ENCODE measurements at places on chromosomes 6 and 20.

DNA sequence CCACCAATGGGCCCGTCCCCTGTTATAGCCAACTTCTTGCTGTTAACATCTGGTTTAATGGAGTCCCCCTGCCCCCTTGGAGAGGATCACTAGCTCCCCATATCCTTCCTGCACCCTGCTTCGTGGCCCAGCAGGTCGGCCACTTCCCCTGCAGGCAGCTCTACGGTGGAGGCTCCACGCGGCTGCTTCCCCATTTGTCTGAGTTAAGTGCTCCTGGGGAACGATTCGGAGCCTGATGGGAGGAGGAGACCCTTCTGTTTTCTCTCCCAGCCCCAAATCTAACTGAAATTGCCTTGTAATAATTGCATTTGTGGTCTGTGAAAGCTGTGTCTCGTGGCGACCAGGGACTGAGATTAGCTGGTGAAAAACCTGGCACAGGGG is 74.6 kb downstream of the SULF2 start:
- no peak for DNase-seq

- no peak for DNase-seq
These were observed 564.4 kb downstream of the HAO1 start for GRCh38 chr20:7375905-7376304.

DNA sequence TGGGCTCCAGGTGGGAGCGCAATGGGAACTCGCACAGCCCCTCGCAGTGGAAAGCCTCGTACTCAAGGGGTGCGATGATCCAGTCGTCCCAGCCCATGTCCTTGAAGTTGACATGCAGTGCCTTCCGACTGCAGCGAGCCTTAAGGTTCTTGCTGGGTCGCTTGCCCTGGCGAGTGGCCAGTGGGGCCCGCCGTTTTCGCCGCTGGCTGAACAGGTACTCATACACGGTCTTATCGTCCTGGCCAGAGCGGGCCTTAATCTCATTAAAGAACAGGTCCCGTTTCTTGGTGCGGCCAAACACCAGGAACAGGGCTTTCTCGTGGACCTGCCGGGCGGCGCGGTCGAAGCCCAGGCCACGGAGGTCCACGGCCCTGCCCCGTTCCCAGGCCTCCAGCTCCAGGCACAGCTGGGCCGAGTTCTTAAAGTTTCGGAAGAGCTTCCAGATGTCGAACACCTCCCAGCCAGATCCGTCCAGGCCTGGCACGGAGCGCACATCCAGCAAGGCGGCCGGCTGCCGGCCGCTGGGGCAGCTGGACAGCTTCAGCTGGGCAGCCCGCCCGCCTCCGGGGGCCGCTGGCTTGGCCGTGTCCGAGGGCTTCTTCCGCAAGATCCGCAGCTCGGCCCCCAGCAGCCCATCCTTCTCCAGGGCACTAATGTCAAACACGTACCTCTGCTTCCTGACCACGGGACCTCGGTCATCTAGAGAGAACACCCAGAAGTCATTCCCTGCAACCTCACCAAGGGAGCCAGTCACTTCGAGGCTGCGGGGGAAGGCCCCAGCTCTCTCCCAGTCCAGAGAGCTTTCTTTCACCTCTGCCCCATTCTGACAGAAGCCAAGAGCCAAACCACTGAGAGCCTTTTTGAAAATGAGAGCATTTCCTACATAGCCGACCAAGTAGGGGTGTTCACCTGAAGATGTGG is 3.7 kb downstream of the GDF5 start:
- DNase-seq = no peak

DNA sequence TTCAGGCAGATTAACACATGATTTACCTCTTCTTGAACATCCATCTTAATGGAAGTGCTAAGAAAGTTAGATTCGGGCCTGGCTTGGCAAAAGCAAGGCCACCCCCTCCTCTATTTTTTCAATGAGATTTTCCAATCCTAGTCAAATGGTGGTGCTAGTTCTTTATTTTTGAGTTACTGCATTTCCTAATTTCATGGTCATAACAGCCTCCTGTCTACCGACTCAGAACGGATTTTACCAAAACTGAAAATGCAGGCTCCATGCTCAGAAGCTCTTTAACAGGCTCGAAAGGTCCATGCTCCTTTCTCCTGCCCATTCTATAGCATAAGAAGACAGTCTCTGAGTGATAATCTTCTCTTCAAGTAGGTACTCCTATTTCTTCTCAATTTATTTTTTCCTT is 117.2 kb upstream of the ESR1 start:
- no peak for DNase-seq

DNA sequence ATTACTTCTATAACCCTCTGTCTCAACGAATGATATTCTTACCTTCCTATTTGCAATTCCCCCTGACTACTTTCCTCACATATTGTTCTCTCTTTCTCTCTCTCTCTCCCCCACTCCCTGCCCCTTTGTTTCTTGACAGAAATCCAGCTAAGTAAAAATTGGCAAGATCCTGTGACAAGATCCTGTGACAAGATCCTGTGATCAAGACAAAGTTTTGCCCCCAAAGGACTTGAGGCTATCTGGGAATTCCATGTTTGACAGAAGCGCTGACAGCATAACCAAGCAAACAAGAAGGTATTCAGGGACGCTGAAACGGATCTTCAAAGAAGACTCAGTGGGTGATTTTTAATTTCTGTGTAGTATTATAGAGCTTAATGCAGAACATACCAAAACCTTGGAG is 5.5 kb upstream of the HBS1L start:
- no peak for DNase-seq

GRCh38 chr20:53100476-53100911 is 128.3 kb downstream of the TSHZ2 start:
- DNase-seq = no peak

- no peak for DNase-seq
These were observed 283.1 kb downstream of the UTRN start for GRCh38 chr6:144568241-144568640.

- peak; percentile 83 for DNase-seq
These were observed 84.4 kb downstream of the GMPR start for GRCh38 chr6:16322666-16323312.

GRCh38 chr6:169793408-169793807 is 42.0 kb downstream of the ERMARD start:
- DNase-seq = no peak

- DNase-seq = no peak
These were observed 159.4 kb downstream of the FAXC start for GRCh38 chr6:99189823-99190721.

DNA sequence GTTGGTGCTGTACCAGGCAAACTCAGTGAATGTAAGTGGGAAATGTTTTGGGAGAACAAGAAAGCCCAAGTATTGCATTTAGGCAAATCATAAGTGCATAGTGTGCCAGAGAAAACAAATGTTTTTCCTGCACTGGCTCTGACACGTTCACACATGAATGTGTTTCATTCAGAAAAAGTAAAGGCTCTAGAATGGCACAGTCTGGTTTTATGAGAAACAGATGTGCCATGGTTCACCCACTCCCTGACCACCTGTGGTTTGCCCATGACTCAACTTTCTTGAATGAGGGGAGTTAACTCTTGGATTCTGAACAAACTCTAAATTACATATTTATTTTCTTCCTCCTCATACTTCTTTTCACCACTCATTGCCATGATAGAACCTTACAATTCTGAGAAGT is 126.9 kb downstream of the KCNQ5 start:
- DNase-seq = no peak

- no peak for DNase-seq
These were observed 1.1 kb downstream of the SAPCD1 start for GRCh38 chr6:31763619-31763940.

DNA sequence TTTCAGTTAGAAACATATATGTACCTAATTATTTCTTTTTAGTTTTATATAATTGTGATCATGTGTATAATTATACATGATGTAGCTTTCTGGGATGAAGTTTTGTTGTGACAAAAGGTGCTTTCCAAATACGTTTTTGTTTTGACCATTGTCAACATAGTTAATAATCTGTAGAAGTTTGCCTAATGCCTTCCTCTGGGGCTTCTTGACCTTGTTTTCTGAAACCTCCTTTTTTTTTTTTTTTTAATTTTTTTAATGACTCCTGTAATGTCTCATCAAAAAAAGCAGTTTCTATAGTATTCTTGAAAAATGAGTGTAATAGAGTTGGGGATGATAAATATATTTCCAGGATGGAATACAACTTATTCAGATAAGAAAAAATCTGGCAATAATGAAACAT is 434.7 kb upstream of the SOX4 start:
- no peak for DNase-seq

- DNase-seq = no peak
These were observed 13.5 kb upstream of the CNR1 start for GRCh38 chr6:88179692-88180091.

GRCh38 chr20:21090721-21091120 is 15.4 kb downstream of the LINC00237 start:
- DNase-seq = no peak

- DNase-seq = peak; percentile 33
These were observed 247.0 kb downstream of the ATXN1 start for GRCh38 chr6:16514249-16514648.

DNA sequence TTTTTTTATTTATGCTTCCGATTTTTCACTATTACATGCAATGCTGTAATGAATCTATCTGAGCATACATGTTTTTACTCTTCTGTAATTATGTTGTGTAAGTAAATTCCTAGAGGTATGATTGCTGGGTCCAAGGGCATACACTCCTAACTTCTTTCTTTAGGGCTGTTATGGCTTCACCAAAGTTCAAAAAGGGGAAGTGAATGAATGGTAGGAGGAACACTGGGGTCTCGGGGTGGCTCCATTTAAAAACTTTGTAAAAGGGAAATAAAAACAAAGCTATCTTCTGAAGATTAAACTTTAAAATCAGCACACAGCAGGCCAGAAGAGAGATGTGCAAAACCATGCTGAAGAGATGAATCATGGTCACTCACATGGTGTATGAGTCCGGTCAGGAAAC is 289.1 kb upstream of the SUPT3H start:
- DNase-seq = no peak

DNA sequence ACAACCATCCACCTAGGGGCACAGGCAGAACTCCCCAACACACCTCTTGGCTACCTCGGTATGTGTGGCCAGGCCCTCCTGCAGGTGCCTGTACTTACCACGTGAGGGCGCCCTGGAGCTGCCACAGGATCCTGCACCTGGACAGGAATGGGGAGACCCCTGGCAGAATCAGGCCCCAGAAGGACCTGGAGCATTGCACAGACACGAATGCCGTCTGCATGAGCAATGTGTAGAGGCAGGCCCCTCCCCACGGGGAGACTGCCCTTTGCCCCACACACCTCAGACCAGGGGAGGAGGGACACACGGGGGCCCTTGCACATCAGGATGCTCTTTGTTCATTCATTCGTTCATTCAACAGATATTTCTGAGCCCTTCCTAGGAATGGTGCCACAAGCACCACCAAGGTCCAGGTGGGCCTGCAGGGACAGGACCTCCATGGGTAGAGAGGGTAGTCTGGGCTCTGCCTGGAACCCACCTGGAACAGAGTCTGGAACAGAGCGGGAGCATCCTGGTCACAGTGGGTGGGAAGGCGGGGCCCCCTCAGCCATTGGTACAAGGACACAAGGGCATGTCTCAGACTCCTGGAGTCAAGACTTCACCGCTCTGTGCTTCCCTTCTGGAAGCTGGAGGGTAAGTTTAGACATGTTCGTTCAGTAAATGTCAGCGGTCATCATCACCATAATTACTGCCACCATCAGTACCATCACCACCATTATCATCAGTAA is 32.3 kb downstream of the YTHDF1 start:
- no peak for DNase-seq

- no peak for DNase-seq
These were observed 218.3 kb downstream of the TBXT start for GRCh38 chr6:165949324-165949723.

DNA sequence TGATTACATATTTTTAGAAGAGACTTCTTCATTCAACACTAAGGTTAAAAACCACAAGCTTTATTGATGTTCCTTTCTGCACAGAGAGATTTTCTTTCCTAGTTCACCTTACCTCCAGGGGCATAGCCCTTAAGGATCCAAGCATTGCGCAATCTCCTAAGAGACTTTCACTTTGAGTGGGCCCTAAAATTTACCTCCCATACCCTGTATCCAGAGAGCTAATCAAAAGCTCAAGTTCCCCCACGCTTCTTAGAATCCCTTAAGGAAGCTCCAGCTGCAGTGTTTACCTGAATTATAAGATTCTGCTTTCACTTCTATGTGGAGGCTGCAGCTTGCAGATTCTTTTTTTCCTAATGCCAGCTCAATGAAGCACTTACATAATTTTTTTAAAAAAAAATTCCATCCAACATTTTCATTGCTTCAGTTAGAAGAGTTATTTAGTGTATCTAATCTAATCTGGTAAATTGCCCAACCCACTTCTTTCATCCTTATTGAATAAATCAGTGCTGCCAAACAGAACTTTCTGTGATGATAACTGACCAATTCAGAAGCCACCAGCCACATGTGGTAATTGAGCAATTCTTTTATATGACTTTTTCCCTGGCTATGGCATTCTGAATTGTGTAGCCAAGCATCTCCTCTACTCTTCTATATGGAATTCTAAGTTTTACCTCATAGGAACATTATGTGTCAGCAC is 24.6 kb upstream of the SPTLC3 start:
- no peak for DNase-seq

DNA sequence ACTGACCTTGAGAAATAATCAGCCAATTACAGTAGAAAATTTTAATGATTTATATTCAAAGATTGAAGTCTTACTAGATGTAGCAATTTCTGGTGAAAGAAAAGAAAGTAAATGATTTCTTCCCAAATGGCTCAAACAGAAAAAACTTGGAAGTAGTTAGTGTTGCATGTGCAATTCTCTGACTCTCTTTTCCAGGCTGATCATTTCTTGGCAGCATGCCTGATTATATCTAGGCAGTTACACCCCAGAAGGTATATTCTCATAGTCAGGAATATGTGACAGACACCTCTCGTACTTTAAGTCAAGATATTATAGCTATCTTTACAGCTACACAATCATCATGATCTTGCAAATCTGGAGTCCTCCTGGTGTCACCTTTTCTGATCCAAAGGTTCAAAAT is 122.9 kb downstream of the PDE7B start:
- DNase-seq = no peak
